ENCODE measurements at places on chromosomes 3 and 15. TPM values are rescaled to one million over a fixed set of nuclear protein-coding genes. Genes with fewer than 3 reads are reported as not detected.

DNA sequence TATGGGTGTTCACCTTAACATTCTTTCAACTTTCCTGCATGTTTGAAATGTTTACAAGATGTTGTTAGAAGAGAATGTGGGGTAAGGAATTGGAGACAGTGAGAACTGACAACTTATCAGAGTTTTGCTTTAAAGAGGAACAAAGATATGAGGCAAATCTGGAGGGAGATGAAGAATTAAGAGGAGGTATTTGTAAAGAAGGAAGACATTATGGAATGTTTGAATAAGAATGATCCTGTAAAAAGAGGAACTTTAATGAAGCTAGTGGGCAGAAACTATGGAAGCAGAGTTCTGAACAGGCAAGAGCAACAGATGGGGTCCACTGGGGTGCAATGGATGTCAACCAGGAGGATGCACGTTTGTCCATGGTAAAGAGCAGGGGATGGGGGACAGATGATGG lies 27.7 kb downstream of the PLD1 start:
- DNase-seq: no peak

GRCh38 chr15:66006986-66007385 lies 137.7 kb downstream of the RAB11A start:
- no peak for DNase-seq

DNA sequence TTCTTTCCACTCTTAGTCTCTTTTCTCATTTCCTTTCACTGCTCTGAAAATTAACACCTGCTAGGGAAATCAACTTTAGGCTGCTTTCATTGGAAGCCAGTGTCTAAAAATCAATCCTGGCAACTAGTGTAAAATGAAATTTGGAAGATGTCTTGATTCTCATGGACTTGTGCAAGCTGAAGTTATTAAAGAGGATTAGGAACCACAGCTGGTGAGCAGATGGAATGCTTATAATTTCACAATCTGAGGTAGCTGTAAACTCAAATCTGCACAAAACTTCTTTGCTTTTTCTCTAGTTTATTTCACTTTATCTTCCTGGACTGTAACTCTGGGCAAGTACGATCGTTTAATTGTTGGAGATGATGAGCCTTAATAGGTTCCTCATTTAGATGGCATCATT lies 175.6 kb downstream of the GHSR start:
- DNase-seq: no peak

DNA sequence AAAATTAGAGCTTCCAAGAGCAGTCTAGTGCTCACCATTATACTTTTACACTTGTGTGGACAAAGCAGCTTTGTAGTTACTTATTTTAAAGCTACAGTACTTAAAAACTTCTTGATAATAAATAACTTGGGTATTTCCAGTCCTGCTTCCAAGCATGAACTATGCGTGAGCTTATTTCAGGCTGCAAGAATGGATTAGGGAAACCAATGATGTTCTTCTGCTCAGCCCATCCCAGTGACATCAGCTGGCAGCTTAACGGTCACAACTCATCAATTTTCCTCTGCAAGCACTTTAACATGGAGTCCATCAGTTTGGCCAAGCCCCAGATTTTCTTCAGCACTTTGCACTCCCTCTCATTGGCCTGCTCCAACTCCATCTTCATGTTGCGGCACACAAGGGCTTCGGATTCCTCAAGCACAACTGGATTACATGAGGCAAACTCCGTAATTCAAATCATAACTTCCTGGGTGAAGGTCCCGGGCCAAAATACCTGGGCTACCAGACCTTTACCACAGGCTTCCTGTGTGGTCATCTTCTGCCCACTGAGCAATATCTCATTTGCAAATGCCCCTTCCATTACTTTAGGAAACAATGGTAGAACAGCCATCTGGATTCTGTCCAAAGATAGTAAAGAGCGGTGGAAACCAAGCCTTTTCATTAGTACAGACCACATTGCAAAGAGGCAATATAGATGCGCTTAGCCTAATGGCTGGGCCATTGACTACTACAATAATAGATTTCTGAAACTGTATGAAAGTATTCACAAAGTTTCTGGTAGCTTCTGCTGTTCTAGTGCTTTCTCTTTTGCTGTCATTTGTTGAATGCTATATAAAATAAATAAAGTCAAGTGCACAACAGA lies 87.5 kb upstream of the DAZL start:
- DNase-seq: no peak

GRCh38 chr3:157755233-157755632 lies 252.0 kb upstream of the VEPH1 start:
- DNase-seq: no peak

GRCh38 chr3:158347966-158348365 lies 223.0 kb upstream of the MLF1 start:
- no peak for DNase-seq

The PRR20G gene
- not detected for total RNA-seq

The GAP43 gene
- not detected for total RNA-seq

The CACNA2D2 gene
- total RNA-seq: 1.4 TPM

The PPP1R14D gene
- total RNA-seq: 4.8 TPM

The ROPN1 gene
- total RNA-seq: not detected

Measured in lower leg skin (tissue), 4 donors.